AG09309 (cell line): ENCODE measurements at places on chromosomes 4 and X.

GRCh38 chr4:8928074-8928473, 56.4 kb upstream of the HMX1 start:
- no peak for DNase-seq

DNA sequence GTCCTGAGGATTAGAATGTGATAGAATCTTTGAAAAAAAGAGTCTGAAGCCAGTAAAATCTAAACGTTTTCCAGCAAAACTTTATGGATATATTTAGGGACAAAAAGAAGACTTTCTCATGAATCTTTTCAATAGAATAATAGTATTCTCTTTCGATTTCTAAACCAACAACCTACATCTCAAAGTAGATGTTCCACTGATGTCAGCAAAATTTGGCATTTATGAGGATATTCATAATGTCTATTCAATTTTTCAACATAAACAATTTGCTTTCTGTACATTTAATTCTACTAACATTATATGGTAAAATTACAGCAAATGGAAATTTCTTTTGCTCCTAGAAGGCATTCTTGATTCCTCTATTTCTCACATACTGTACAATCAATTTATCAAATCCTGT, 886.5 kb downstream of the CENPC start:
- no peak for DNase-seq

DNA sequence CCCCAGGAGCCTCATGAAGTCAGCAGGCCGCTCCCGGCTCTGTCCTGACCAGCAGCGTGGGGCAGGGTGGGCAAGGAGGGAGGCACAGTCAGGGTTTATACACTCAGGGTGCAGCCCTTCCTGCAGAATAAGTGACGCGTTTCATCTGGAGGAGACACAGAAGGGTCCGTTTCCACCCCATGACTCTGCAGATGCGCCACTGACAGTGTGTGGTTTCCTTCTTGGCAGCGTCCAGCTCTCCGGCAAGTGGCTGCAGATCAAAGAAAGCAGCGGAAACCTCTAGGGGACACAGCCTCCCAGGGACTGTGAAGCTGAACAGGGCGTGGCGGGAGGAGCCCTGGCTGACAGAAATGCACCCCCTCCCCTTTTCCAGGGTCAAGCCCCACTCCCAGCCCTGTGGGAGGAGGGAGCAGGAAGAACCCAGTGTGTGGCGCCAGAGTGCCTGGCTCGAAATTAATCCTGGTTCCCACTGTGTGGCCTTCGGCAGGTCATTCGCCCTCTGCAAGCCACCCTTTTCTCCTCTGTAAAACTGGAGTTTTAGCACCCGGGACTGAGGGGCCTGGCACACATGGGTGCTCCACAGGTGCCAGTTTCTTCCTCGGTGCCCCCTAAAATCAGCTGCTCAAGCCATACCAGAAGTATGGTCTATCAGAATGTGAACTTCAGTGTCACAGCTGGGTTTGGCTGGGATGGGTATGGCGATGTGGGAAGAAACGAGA, 17.3 kb upstream of the TBC1D14 start:
- no peak for DNase-seq

GRCh38 chr4:6986072-6986780, 56.9 kb upstream of the TADA2B start:
- no peak for DNase-seq

- DNase-seq = no peak
Observed at GRCh38 chrX:2898846-2899512, 30.2 kb downstream of the ARSD start.

DNA sequence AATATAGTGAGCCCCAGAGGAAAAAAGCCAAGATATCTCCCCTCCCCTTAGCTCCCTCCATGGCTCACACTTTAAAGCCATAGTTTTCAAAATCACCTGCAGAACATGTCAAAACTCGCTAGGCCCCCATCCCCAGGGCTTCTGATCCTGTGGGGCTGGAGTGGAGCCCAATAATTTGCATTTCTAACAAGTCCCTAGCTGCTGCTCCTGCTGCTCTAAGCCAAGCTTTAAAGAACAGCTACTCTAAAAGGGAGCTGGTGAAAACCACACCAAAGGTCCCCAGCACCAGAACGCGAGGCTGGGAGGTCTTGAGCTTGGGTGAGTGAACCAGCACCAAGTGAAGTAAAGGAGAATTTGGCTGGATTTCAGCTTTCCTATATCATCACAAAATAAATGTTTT, 237.1 kb downstream of the ZNF674 start:
- no peak for DNase-seq

DNA sequence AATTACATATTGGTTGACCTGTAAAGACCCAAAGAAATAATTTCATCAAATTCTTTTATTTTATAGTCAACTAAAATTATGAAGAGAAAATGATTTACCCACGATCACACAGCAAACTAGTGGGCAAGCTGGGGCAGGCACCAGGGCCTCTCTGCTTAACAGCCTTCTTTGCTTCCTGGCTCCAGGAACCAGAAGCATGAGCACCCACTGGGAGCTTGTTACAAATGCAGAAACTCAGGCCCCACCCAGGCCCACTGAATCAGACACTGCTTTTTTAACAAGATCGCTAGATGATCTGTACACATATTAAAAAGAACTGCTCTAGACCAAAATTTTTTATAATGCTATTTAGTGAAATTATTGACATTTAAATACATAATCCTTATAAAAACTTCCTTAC, 95.0 kb downstream of the GEMIN8 start:
- DNase-seq = no peak

GRCh38 chr4:159266981-159267868, 164.3 kb downstream of the RAPGEF2 start:
- no peak for DNase-seq

DNA sequence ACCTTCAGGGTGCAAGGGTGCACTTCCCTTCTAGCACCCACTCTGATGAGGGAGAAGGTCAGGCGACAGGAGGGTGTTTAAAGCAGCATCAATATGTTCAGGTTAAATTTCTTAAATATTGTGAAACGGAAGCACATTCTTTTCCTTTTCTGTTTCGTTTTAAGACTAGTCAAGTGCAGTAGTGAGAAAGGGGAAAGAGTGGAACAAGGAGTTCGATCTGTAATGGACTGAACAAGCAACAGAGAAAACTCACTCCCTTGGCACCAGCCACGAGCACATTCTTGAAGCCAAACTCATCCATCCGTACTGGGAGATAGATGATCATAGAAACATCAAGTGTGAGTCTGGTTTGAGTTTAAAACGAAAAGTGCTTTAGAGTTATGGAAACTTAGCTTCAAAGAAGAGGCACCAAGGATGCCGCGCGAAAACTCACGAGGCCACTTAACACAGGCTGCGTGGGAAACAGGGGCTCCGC, 815 bp downstream of the FAM53A start:
- peak; percentile 53 for DNase-seq

- no peak for DNase-seq
Observed at GRCh38 chr4:143399113-143399949, 62.7 kb downstream of the GAB1 start.

- peak; percentile 10 for DNase-seq
Observed at GRCh38 chr4:37661772-37662171, 24.4 kb downstream of the RELL1 start.

GRCh38 chr4:32199639-32200038, 1479.5 kb downstream of the PCDH7 start:
- DNase-seq = no peak

- no peak for DNase-seq
Observed at GRCh38 chr4:76714226-76714625, 183.7 kb downstream of the SOWAHB start.

- DNase-seq = no peak
Observed at GRCh38 chrX:55489314-55490009, at the start of gene USP51. Gene USP51 (minus strand): TSS chrX:55489848. CDS start chrX:55488939, 909 bp downstream.

GRCh38 chr4:56909086-56909894, 1.6 kb downstream of the REST start:
- no peak for DNase-seq

GRCh38 chr4:121800638-121800960, 524 bp upstream of the EXOSC9 start:
- no peak for DNase-seq

GRCh38 chr4:170270628-170271027, 180.9 kb upstream of the AADAT start:
- DNase-seq = no peak

- no peak for DNase-seq
Observed at GRCh38 chr4:83340692-83341343, 6.2 kb upstream of the HPSE start.

GRCh38 chr4:110865611-110866259, 242.9 kb upstream of the PITX2 start:
- DNase-seq = peak; percentile 87

DNA sequence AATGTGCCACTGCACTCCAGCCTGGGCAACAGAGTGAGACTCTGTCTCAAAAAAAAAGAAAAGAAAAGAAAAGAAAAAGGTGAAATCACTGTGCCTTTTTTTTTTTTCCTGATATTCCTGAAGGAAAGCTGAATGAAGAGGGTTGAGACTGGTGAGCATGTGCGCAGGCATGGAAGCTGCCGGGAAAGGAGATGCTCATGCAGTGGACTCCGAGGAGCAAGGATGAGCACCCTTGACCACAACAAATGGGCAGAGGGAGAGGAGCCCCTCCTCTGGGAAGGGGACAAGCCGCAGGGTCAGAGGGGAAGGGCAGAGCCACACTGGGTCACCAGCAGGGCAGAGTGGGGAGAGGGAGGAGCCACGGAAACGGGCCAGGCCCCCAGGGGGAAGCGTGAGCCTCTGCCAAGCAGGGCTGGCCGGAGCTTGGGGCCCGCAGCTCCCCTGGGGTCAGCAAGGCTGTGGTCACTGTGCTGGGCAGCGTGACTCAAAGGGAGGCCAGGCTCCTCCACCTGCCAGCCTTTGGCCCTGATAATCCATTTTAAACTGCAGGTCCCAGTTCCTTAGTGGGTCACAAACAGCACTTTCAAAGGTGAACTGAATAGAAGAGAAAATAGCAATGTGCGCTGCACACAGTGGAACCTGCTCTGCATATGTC, 79.8 kb downstream of the NAT8L start:
- DNase-seq = no peak

DNA sequence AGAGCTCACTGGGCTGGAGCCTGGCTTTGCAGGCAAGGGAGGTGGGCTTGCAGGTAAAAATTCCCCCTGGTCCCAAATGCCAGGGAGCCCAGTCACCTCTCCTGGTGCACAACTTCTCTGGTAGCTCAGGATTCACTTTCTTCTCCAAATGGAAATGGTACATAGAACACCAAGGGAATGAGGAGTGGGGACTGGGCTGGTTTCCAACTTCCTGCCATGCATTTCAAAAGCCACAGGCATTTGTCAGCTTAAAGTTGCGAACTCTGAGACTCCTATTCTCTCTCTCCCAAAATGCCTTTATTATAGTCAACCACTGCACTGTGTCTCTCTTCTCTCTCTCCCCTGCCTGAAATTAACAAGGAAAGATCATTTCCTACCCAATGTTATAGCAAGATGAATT, 177.3 kb downstream of the GRIA3 start:
- no peak for DNase-seq

GRCh38 chr4:6873291-6873690, 36.3 kb upstream of the TBC1D14 start:
- no peak for DNase-seq

DNA sequence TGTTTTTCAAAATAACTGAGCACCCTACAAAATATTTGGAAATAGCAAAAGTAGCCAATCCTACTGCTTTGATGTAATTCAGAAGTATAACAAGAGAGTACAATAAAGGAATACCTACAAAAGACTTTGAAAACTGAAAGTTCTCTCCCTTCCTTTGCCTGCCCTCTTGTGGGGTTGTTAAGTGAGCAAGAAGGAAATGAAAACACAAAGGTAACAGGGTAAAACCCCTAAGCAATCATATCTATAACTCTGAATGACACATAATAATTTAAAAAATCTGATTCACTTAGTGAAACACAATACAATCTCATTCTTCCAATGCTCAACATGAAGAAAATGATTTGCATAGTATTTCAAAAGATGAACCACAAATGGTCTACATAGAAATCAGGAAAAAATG, 98.2 kb downstream of the FRYL start:
- DNase-seq = no peak

GRCh38 chr4:167023364-167023925, 210.8 kb downstream of the SPOCK3 start:
- DNase-seq = no peak

- DNase-seq = no peak
Observed at GRCh38 chrX:1554469-1555210, 17.7 kb upstream of the P2RY8 start.

DNA sequence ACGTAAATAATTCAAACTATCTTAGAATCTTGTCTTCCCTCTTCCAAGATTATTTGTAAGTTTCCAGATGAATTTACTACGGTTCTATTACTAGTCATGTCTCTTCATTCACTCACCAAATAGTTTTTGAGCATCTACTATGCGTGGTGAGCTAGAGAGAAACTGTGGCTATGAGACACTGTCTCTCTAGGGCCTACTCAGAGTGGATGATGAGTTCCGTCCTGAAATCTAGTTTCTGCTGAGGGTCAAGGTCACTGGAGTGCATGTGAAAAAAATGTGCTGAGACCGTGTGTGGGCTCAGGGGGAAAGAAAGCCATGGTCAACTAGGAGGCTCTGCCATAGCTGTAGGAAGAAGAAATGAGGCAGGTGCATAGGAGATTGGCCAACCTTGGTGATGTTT, 320.2 kb upstream of the GATB start:
- no peak for DNase-seq

DNA sequence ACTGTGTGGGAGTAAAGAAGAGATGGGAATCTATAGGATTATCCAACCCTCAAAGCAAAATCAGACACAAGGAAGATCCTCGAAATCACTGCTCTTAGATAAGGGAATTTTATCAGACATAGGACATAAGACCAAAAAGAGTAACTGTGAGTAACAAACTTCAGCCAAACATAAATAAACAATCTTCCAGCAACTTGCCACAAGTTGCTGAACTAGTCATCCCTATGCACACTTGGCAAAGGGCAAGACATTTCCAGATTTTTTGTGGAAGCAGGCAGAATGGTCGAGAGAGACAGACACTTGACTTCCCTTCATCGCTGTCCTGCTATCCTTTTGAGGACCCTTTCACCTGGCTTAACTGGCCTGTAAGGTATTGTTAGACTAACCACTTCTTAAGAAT, 89.6 kb downstream of the KCNIP4 start:
- no peak for DNase-seq

DNA sequence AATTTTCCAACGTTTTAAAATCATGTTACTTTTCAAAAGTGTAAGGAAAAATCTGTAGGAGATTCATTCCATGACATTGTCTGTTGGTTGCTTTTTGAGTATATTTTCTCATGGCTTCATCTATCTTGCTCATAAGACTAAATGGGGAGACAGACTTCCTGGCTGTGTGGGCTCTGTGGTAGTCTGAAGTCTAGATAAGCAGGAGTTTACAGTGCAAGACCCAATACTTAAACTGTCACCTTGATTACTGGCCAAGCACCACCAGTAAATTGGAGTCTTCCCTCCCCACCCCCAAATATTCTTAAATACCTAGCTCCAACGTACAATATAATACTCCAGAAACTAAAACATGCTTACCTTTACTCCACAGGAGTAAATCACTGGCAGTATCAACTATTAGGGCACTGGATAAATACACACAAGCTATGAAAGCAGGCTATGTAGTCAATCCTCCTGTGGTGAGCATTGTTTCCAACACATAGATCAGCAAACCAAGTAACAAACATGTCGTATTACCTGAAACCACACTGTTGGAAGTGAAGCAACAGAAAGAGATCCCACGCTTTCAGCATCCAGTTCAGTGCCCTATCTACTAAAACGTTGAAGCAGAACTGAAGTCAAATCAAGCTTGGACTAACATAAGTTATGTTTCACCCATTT, 6.2 kb downstream of the HNRNPD start:
- DNase-seq = no peak
